ENCODE measurements at places on chromosomes 1 and 21.

DNA sequence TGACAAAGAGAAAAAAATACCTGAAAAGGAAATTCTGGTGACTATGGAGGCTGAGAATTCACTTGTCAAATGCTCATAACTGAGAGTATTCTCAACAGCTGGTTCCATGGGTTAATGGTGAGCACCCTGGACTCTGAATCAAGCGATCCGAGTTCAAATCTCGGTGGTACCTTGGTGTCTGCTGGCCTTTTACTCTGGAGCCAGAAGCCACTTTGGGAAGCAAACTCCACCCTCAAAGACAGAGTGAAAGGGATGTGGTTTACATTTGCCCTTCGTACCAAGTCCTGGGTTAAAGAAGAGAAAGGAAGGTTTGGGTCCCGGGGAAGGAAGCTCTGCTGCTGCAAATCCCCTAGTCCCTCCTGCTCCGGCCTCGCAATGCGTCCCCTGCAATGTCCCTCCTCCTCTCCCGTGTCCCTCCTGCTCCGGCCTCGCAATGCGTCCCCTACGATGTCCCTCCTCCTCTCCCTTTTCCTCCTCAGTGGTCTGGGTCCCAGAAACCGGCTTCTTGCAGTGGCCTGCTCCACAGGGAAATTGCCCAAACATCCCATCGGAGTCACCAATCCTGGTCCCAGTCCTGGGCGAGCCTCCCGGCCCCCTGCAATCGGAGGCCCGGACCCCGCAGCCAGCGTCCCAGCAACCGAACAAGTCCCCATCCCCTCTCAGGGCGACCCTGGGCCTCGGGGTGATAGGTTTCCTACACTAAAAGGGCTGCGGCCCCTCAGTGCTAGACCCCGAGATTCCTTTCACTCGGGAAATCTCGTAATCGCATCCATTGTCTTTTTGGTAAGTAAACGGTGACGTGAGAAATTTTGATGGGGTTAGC lies 129.4 kb downstream of the PPIAL4G start:
- DNase-seq: no peak

GRCh38 chr21:29827647-29828046 lies 112.1 kb downstream of the GRIK1 start:
- DNase-seq: no peak

GRCh38 chr1:24415910-24416665 lies 486 bp downstream of the NIPAL3 start:
- no peak for DNase-seq

- no peak for DNase-seq
Measured at GRCh38 chr1:204495078-204495753, 611 bp upstream of the PIK3C2B start.

DNA sequence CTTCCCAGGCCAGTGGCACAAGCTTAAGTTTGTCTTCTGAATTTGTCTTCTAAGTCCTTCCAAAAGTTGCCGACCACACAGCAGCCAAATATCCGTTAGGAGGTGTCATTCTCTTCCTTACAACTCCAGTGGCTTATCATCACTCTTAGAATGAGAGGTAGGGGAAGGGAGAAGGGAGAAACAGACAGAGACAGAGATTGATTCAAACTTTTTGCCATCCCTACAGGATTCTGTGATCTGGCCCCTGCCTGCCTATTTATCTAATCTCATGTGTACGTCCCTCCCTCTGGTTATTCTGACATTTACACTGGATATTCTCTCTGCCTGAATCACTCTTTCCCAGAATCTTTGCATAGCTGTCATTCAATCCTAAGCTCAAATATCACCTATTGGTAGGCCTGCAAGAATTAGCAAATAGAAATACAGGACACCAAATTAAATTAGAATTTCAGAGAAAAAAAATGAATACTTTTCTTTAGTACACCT lies 488 bp upstream of the GNL2 start:
- no peak for DNase-seq

- peak; percentile 34 for DNase-seq
Measured at GRCh38 chr1:175319112-175319911, 126.7 kb upstream of the KIAA0040 start.

- DNase-seq: no peak
Measured at GRCh38 chr1:59669752-59670312, 144.9 kb upstream of the HOOK1 start.

DNA sequence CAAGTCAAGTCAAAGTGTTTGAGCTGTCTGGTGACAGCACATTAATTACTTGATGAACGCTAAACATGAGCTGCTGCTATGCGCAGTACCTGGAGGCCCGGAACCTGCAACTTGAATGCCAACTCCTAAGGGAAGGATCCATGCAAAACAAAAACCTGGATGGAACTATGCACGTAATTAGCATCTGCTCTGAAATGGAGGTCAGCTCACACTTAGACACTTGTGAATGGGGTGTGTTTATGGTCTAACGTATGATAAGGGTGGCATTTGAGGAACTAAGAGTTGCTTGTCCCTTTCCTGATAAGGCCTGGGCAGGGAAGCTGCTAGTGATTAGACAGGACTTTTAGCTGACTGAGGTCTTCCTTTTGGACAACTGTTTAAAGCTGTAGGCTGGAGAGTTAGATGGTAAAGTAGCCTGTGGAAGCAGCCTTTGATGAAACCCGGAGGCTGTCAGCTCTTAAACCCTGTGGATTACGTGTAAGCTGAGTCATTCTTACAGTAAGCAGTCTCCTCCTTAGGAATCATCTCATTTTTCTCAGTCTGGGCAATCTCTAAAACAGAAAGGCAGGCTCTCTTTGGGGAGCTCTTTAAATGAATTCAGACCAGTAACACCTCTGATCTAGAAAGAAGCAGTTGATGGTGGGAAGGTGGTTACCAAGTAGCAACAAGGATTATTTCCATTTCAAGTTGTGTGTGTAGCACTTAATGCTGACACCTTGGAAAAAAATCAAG lies 6.8 kb downstream of the TENT5C start:
- no peak for DNase-seq

DNA sequence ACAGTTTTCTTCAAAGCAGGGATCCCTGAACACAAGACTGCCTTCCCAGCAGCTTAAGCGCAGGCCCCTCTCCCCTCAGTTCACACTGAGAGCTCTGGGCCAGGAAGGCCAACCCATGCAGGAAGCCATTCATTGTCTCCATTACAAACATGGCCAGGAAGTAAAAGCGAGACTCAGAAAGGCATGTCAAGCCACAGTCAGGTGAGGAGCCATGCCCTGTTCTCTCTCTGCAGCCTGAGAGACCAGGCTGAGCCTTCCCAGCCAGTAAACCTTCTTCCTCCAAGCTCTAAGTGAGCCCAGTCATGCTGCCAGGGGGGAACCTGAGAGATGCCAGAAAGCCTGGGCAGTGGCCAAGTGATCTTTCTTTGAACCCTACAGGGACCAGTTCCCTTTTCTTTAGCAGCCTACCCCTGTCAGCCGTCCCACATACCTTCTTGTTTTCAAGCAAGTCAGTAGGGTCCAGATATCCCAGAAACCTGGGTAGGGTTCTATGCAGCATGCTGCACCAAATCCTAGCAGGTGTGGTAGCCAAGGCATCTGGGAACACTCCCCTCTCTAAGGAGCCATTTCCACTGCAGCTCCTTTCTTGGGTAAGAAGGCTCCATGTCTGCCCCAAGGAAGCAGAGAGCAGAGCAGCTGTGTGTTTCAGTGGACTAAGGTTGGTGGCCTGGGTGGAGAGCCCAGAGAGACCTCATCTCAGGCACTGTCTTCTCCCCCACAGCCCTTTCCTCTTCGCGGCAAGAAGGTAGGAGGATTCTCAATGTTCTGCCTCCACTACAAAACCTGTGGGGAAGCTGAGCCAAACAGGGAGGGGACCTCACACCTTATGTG lies 977 bp downstream of the TRAF3IP3 start:
- DNase-seq: no peak

DNA sequence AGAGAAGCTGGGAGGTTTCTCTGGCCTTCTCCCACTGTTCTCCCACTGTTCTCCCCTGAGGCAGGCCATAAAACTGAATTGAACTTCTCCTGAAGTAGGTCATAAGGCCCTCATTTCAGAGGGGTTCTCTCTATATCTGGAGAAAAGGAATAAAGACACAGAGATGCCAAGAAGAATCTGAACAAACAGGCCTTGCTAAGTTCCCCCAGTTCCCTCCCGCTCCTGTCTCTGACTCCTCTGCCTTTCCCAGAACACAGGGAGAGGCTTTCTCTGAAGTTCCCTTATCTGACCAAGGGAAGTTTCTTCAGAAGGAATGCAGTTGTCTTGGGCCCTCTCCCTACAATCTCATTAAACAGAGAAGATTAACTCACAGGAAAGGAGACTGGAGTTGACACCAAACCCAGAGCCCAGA lies 83.4 kb downstream of the SLC16A1 start:
- DNase-seq: no peak

DNA sequence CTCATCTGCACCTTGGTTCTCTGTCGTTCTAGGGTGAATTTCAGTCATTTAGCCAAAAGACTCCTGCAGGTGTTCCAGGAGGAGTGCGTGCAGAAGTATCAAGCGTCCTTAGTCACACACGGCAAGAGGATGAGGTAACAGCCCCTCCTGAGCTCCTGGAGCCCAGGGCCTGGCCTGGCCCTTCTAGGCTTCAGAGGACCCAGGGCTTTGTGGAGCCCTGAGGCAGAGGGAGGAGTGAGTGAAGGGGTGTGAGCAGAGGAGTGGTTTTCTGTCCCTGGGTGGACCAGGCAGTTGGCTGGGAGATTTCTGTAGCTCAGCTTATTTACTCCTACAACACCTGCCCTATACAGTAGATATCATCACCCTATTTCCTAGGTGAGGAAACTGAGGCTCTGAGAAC lies 15.7 kb upstream of the RASSF5 start:
- DNase-seq: no peak

- DNase-seq: no peak
Measured at GRCh38 chr1:234848972-234849649, 239.1 kb upstream of the IRF2BP2 start.

DNA sequence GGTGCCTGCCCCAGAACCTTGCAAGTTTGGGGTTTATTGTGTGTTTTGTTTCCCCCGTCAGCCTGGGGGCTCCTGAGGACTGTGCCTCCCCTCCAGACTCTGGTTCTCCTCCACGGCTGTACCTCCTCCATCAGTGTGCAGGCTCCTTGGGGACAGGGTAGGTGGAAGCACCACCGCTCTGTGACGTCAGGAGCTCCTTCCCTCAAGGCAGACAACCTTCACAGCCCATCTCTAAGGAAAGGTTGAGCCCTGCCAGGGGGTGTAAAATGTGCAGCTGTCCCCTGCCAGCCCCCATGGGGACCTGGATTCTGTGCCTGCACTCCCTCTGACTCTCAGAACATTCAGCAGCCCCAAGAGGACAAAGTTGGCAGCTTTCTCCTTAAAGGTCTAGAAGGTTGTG lies 465 bp upstream of the HSPB7 start:
- DNase-seq: no peak

DNA sequence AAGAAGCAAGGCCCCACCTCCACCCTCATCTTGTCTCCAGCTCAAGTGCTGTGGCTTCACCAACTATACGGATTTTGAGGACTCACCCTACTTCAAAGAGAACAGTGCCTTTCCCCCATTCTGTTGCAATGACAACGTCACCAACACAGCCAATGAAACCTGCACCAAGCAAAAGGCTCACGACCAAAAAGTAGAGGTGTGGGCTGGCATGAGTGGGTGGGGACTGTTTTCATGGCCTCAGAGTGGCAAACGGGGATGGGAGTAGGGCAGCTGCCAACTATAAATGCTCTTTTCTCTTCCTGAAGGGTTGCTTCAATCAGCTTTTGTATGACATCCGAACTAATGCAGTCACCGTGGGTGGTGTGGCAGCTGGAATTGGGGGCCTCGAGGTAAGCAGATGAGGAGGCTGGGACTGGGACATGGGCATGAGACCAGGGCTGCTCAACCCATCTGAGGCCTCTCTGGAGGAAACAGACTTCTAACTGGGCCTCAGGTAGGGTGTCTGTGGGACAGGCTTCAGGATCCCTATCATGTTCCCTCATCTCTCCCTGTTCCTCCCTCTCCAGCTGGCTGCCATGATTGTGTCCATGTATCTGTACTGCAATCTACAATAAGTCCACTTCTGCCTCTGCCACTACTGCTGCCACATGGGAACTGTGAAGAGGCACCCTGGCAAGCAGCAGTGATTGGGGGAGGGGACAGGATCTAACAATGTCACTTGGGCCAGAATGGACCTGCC lies 8.8 kb upstream of the P3R3URF start:
- no peak for DNase-seq

DNA sequence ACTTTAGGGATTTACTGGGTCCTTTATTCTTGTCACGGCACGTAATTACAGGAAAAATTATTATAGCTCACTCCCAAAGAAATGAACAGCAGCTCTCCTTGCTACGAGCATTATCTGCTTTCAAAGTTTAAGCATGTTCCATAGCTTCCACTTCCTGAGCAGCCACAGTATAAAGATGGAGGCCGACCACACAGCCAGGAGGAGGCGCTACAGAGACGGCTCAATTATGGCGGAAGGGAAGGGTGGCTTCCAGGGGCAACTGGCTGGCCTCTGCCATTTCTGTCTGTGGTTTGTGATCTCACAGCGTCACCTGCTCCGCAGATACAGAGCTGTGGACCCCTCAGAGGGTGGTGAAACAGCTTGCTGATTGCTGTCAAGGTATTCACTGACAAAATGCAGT lies 212.3 kb upstream of the GREM2 start:
- no peak for DNase-seq
